ENCODE measurements at places on chromosomes 11 and 22.
A peak's percentile ranks its signal among the peaks of the same experiment; 100 is the strongest.

GRCh38 chr11:74926304-74927030 lies 22.4 kb downstream of the XRRA1 start:
- DNase-seq = peak; percentile 65

DNA sequence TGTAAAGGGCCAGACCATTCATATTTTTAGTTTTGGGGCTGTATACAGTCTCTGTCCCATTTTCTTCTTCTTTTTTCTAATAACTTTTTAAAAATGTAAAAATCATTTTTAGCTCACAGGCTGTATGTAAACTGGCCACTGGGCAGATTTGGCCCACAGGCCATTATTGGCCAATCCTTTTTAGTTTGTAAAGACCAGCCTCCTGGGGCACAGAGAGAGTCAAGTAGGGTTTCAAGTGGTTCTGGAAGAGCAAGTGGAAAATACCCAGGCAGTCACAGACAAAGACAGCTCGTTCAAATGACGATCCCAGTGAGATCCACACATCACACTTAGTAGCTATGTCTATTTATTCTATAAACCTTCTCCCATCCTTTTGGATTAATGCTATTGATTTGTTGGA lies 150.2 kb upstream of the ARHGAP20 start:
- DNase-seq = no peak

GRCh38 chr11:84261707-84262106 lies 975.5 kb upstream of the CCDC90B start:
- no peak for DNase-seq

- DNase-seq = peak; percentile 2
Observed at GRCh38 chr11:106925245-106925644, 93.0 kb downstream of the GUCY1A2 start.

- DNase-seq = no peak
Observed at GRCh38 chr22:45590262-45590661, 81.4 kb upstream of the ATXN10 start.

- DNase-seq = no peak
Observed at GRCh38 chr22:42693055-42693762, 27.5 kb downstream of the A4GALT start.

- no peak for DNase-seq
Observed at GRCh38 chr11:90753546-90753945, 530.7 kb upstream of the CHORDC1 start.

- DNase-seq = no peak
Observed at GRCh38 chr22:31828739-31829138, 74.9 kb downstream of the DEPDC5 start.

Measured in AG08395 (cell line).